AG09319 (cell line): ENCODE measurements at places on chromosomes 13 and 19.

GRCh38 chr13:40330950-40331349, 335.5 kb downstream of the FOXO1 start:
- DNase-seq = no peak

DNA sequence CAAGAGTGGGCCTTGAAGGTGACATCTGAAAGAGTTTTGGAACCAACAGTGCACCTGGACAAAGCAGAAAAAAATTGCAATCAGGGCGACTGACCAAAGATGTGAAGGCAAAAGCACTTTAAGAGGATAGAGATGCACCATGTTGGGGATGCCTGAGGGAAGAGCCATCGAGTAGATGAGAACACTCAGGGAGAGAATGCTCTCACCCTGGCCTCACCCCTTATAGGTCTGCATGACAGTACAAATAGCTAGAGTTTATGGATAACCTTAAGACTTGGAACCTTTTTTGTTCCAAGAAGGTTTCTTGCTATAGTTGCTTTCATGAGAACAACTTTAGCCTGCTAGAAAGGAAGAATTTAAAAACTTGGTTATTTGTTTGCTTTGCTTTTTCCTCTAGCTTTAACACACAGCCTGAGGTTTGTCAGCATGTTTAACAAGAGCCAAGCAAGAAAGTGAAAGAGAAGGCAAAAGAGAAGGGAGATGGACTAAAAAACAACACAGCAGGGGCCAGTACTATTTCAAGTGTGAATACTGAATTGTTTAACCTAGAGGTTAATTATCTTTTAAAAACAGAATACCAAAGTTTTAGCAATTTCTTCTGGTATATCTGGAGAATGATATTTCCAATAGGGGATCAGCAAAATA, 418.9 kb downstream of the DIAPH3 start:
- DNase-seq = no peak

DNA sequence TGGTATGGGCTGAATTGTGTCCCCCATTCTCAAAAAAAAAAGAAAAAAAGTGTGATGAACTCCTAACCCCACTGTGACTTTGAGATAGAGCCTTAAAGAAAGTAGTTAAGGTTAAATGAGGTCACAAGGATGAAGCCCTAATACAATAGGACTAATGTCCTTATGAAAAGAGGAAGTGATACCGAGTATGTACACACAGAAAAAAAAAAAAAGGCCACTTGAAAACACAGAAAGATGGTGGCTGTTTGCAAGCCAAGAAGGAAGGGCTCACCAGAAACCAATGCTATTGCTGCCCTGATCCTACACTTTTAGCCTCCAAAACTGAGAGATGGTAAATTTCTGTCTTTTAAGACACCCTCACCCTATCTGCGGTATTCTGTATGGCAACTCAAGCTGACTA, 955.6 kb downstream of the PCDH17 start:
- DNase-seq = no peak

DNA sequence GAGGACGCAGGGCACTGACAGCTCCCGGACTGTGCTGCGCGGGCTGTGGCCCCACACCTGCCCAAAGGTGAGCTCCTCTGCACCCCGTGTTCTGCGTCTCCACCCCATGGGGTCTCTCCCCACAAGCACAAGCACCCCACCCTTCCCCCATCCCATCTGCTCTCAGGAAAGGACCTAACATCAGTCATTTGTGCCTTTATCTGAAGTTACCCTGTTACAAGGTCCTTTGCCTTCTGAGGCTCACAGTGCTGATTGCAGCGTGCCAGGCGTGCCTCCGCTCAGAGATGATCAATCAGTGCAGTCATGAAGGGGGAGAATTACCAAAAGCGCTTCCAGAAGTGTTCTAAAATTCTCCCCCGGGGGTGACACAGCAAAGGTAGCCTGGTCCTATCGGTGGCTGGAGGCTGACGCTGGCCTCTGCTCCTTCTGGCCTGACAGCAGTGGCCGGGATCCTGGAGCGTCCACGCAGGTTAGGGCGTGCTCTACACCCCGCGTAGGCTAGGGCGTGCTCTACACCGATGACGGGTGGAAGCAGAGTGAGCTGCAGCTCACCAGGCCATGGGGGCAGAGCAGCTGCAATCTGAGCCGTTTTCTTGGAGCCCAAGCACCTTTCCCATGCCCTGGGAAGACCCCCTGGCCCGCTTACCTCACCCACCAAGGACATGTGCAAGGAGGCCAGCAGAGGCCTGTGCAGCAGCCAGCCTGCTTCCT, 84.7 kb upstream of the TM9SF2 start:
- DNase-seq = no peak

DNA sequence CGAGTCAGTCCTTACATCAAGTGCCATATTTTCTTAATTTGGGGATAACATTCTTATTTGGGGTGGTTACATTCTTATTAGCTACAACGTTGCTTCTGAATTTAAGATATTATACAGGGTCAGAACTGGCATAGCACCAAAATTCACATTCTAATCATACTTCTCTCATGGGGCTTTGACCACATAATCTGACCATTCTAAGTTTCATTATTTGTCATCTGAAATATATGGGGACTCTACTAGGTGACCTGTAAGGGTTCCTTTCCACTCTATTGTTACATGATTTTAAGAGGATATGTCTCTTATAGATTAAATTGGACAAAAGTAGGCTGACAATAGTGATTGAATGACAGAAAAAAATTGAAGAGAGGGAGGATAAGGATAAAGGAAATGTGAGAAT, 536.5 kb downstream of the KCTD12 start:
- no peak for DNase-seq

DNA sequence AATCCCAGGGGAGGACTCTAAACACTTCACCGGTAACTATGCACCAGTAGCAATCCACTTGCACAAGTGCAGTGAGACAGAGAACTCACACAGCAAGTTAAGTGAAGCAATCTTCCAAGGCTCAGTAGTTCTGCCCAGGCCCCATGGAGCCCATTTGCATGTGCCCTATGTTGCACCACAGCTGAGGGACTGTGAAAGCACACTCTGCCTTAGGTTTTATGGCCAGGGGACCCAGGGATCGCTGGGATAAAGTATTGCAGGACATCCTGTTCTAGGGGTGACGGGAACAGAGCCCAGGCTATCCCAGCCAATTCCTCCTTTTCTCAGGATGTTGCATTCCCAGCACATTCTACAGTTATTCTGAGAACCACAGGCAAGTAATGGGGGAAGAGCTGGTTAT, 6.0 kb upstream of the AMER2 start:
- no peak for DNase-seq

DNA sequence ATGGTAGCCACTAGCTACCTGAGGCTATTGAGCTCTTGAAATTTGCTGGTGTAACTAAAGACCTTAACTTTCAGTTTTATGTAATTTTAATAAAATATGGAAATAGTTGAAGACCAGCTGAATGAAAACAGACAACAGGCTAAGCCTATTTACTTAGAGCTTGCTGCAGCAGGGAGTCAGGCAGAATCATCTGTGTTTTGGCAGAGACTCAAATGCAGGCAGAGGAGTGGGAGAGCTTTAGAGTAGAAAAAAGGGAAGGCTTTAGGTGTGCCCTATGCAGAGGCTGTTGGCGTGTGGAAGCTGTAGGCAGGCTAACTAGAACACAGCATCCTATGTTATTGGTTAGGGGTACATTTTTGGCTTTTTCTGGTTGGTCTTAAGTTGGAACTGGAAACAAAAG, 304.9 kb upstream of the NBEA start:
- DNase-seq = no peak

DNA sequence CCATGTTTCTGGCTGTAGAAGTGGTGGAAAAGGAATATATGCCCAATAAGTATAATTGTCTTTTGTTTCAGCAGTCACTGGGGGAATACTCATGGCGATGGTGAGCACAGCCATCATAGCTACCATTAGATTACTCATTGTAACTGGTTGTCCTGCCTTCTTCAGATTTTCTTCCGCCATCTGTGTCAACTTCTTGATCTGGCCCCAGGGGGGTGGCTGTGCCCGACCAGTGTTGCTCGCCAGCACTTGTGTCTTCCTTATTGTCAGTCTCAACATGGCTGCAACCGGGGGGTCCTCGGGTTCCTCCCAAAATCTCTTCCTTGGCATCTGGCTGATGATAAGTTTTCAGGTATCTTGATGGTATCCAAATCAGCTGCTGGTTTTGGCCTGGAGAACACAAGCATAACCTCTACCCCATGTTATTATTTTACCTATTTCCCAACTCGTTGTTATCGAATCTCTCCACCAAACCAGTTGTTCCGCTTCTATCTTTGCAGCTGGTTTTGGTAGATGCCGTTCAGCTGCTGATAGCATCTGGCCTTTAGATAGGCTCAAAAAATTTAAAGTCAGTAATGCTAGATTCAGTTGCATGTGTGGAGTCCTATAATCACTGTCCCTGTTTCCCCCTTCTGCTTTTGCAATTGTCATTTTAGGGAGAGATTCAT, 23.0 kb upstream of the IL17D start:
- no peak for DNase-seq

DNA sequence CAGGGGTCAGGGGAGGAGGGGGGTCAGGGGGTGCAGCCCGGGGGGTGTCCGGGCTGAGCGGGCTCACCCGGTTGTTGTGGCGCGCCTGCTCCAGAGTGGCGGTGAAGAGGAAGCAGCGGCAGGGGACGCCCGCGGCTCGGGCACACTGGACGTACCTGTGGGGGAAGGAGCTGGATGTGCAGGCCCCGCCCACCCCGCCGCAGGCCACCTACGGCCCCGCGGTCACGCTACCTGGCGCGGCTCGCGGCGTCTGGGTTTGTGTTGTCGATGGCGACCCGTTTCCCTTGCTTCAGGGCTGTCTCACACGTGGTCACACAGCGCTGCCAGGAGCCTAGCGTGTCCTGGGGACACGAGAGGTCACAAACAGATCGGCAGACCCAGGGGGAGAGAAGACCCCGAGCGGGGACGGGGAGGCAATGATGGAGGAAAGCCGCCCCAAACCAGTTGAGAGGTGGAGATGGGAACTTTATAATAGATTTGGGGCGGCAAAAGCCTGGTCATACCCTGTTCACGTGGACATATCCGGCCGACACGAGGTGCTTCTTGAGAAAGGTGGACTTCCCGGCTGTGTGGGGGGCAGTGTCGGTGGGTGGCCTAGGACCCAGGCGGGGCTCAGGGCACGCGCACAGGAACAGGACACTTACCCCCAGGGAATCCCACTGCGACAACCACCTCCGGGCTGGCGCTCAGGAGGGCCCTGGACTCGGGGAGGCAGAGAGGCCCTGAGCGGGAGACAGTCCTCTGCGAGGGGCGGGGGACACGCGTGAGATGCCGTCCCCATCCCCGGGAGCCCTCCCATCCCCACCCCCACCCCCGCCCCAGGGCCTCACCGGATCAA, 5.6 kb downstream of the PNKP start:
- no peak for DNase-seq

GRCh38 chr13:25860862-25861261, 191.0 kb downstream of the SHISA2 start:
- no peak for DNase-seq

DNA sequence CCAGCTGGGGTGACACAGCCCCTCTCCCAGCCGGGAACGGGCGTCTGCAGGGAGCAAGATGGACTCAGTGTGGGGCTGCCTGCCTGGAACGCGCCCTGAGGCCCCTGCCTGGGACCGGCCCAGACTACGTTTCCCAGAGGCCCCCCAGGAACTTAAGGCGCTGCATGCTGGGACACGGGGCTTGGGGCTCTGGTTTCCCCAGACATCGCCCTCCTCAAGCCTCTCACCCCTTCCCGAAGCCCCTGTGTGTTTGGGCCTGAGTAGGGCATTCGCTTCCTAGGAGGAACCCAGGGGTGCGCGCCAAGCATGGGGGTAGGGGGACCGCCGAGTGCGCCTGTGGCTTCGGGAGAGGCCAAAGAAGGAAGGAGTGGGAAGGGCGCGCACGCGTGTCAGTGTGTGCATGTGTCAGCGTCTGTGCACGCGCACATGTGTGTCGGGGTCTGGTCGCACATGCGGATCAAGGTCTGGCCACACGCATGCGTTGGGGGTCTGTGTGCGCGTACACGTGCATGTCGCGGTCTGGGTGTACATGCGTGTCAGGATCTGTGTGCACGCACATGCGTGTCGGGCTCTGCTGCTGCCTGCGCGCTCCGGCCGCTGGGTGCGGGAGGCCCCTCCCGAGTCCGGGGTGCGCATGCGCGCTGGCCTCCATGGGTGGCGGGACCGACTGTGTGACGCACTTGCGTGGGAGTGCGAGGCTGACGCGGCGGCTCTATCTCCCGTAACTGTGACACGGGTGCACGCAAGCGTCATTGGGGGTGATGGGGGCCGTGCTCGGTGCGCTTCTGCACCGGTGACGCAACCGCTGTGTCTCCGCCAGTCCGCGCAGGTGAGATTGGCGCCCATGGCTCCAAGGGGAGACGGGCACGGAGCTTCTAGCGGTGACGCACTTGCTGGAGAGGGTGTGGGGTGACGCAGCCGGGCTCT, 16.2 kb downstream of the ZNF331 start:
- DNase-seq = peak; percentile 70

DNA sequence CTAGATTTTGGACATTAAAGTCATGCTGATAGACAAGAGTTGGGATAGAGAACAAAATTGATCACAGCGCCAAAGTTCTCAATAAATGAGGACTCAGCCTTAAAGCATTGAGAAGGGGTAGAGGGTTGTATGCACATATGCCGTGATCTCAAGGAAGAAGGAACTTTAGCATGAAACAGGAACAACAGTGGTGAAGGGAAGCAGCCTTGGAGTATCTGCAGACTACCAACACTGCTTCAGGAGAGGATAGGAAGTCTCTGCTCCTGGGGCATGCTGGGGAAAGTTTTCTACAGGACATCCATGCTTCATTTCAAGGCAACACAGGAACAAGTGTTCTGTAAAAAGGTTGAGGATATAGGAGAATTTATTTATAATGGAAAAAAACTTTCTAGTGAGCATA, 111.9 kb upstream of the MLNR start:
- DNase-seq = no peak
